ENCODE measurements at places on chromosomes 1 and 21. TPM values are rescaled to one million over a fixed set of nuclear protein-coding genes. Genes with fewer than 3 reads are reported as not detected.

The TEKT2 gene
- polyA plus RNA-seq = not detected

The MMP23B gene
- polyA plus RNA-seq = 0.92 TPM

The APCS gene
- polyA plus RNA-seq = 5,859 TPM

The ZMYND12 gene
- 2.0 TPM for polyA plus RNA-seq

The KLHL20 gene
- polyA plus RNA-seq = 5.2 TPM

The KRTAP11-1 gene
- polyA plus RNA-seq = not detected

The SLC44A3 gene
- 2.8 TPM for polyA plus RNA-seq

The SH2D1B gene
- 0.28 TPM for polyA plus RNA-seq

The PRAMEF6 gene
- polyA plus RNA-seq = not detected
